ENCODE measurements at places on chromosomes 2 and 18.

DNA sequence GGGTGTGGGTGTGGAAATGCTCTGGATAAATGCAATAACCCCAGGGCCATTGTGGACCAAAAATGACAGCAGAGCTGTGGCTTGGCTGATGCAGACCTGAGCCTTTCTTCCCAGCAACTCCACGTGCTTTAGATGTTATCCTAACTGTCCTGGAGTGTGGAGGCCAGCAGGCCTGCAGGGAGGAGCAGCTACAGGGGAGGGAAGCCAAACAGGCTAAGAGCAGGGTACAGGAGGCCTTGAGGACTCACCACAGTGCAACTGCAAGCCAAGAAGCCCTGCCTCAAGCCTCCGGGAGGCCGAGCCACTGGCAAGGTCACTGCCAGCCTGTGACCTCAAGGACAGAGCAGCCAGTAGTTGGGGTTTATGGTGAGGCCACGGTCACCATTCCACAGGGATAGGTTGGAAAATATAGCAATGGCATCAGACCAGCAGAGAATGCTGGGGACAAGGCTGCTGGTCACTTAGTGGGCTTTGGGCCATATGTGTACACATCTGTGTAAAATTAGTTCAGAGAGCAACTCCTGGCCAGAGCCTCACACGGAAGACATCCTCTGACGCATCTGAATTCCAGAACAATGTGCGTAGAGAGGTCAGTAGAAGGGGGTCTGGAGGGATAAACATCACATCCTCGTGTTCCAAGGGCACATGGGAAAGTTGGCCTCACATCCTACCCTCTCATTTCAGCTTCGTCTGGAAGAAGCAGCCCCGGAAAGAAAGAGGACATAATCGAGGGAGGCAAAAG is 76.2 kb upstream of the UPP2 start:
- DNase-seq: peak; percentile 2

GRCh38 chr2:157431176-157431575 is 12.7 kb downstream of the CYTIP start:
- DNase-seq: no peak

GRCh38 chr2:26852405-26853306 is 4.7 kb downstream of the DPYSL5 start:
- DNase-seq: no peak

DNA sequence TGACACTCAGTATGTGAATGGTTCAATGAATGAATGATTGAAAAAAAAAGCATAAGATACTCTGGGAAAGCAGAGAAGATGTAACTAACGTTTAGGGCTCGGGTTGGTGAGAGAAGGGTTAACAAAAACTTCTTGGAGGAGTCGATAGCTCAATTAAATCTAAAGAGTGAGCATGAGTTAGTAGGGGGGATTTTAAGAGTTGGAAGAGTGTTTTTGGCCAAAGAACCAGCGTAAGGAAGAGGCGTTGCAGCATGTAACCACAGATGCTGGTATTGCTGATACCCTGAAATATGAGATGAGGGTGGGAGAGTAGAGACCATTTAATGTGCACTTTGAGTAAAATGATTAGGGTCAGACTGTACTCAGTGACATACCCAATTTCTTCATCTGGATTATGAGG is 14.5 kb downstream of the ARHGAP28 start:
- DNase-seq: no peak

DNA sequence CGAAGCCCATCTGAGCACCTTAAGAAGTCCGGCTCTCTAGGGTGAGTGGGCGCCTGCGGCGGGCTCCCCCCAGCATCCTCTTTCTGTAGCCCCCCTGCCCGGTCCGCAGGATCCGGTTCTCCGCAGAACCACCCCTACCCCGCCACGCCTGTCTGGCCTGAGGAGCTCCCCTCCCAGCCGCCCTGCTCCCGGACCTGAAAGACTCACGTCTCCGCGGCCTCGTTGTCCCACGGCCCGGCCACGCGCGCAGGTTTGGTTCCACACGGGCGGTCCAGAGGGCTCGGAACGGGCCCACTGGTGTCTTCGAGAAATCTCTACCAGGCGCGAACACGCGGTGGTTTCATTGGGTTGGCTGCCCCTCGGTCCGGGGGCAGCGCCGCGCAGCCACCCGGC is 237 bp downstream of the SLC39A6 start:
- no peak for DNase-seq

DNA sequence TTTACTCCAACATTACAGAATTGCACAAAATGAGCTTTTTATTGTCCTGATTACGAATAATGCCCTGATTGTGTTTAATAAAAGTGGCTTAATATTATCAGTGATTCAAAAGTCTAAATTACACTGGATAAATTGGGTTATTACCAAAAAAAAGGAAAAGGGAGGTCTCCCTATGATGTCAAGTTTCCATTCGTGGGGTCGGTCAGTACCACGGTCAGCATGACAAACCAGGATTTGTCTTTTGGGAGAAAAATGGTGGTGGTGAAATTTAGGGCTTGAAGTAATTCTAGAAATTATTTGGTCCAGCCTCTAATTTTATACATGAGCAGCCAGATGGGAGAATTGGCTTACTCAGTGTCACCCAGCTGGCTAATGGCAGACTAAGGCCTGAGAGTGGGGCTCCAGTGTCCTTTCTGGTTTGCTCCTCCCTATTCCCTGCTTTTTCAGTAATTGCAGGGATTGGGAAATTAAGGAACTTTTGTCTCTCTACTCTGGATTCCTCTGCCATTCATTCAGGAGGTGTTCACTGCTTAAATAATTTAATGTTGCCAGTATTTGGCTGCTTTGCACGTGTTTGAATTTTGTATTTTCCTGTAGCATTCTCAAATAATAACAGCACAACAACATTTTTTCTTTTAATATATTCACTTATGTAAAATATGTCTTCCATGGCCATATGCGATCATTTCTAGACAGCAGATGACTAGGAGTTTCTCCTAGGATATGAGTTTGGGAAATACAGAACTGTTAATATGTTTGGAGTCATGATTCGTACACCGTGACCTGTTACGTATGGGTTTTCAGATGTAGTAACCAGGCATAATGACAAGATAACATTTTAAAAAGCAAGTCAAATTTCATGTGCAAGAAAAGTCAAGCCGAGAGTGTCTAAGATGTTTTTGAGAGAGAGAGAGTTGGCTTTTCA is 128.9 kb upstream of the NOSTRIN start:
- DNase-seq: no peak

Data from AG04449 (cell line).